ENCODE measurements at places on chromosomes 1 and 21. TPM values are rescaled to one million over a fixed set of nuclear protein-coding genes. Genes with fewer than 3 reads are reported as not detected.

GRCh38 chr1:218480137-218480536 is 135.0 kb downstream of the TGFB2 start:
- DNase-seq, result no peak

- DNase-seq, result no peak
Observed at GRCh38 chr21:40606341-40606740, 240.6 kb downstream of the DSCAM start.

GRCh38 chr1:225343618-225344017 is 84.2 kb downstream of the LBR start:
- no peak for DNase-seq

GRCh38 chr1:89974696-89975470 is 20.0 kb upstream of the ZNF326 start:
- no peak for DNase-seq

DNA sequence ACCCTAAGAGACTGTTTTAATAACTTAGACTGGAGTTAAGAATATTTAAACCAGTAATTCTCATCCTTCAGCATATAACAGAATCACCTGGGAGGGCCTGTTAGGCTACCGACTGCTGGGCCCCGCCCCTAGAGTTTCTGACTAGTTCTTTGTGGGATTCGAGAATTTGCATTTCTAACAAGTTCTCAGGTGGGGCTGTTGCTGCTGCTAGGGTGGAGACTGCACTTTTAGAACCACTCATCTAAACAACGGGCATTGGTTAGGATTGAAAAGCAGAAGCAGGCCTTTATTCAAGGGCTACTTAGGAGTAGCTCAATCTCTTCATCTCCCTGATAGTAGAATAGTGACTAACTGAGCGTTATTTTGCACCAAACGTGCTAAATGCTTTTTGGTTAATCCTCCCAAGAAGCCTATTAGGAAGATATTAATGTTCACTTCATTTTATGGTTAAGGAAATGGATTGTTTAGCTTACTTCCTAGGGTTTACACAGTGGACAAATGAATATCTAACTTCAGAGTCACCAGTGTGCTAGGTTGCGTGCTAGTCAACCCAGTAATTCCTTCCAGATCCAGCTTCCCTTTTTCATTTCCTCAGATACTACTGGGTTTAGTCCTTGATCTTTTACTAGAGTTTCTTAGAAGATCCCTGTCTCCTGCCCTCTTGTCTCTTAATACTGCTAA is 31.1 kb upstream of the UAP1 start:
- DNase-seq, result no peak

GRCh38 chr1:115539736-115540135 is 102.0 kb upstream of the VANGL1 start:
- no peak for DNase-seq

DNA sequence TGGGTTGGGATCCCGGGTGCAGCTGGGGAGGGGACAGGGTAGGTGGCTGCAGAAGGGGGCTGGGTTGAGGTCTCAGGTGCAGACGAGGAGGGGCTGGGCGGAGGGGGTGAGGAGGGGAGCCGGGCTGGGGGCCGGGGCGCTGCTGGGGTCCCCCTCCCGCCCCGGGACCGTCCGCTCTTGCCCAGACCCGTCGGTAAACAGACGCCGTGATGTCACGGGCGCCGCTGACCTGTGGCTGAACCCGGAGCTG is 22.3 kb downstream of the DHRS3 start:
- peak; percentile 94 for DNase-seq

- DNase-seq, result no peak
Observed at GRCh38 chr1:158333405-158334155, 2.2 kb upstream of the CD1B start.

DNA sequence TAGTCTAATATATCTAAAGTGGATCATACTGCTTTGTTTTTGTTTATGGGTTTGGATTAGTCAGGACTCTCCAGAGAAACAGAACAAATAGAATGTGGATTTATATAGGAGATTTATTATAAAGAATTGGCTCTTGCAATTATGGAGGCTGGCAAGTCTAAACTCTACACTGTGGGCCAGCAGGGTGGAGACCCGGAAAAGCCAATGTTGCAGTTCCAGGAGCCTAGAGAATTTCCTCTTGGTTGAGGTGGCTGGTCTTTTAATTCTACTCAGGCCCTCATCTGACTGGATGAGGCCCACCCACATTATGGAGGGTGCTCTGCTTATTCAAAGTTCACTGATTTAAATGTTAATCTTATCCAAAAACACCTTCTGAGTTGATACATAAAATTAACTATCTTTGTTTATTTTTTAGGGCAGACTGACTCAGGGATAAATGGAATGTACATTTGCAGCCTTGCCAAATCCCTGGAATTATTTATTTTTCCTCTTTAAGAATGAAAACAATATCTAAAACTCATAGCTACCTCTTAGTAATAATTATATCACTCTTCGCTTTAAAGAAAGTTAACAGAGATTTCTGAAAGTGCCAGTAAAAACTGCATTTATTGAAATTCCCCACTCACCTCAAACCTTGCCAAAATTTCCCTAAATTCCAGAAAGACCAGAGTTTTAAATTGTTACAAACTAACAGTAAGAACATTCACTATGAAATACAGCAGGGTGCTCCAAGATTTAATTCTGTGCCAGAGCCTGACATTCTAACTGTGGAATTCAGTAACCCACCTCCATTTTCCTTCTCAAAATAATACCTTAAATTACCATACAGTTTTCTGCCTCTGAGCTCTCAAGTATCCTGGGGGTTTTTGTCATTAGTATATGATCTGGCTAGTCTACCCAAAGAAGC is 36.6 kb upstream of the SSX2IP start:
- no peak for DNase-seq

- no peak for DNase-seq
Observed at GRCh38 chr1:101221945-101222429, 14.8 kb upstream of the S1PR1 start.

DNA sequence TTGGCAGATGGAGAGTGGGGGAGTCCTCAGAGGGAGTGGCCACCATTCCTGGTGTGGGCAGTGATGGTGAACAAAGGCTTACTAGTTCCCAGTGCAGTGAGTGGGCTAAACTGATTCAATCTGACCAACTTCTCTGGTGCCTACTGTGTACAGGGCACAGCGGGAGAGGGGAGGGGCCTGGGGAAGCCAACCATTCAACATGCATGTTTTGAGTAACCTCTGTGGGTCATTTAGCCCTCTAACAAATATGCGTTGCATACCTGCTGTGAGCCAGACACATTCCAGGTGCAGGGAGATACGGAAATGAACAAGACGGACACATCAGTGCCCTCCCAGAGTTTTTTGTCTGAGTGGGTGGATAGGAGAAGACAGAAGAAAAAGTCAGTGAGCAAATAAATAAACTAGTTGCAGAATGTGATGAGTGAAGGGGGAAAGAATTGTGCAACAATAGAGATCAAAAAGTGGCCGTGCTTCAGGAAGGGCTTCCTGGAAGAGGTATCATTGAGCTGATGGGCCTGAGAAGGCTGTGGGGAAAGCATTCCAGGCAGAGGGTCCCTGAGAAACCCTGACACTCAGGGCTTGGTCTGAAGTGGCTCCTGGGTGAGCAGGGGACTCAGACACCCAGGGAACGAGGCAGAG is 78.8 kb downstream of the EPHB2 start:
- peak; percentile 31 for DNase-seq

GRCh38 chr1:12448746-12449177 is 169.2 kb downstream of the DHRS3 start:
- no peak for DNase-seq

GRCh38 chr1:12356004-12356890 is 126.4 kb downstream of the VPS13D start:
- no peak for DNase-seq

DNA sequence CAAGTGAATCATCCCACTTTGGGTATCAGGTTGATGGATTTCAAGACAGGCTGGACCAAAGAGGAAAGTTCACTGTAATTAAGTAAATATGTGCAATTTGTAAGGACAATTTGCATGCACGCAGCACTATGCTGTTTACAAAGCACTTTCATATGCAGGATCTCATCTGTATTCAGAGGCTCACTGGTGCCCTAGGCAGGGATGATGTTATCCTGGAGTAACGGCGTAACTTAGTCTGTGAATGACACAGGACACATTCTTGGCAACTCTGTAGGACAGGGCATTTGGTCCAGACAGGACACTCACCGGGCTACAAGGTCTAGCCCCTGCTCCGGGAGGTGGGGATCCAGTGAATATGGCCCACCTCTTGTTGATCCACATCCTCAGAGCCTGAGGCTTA is 365.4 kb upstream of the DUSP10 start:
- no peak for DNase-seq

GRCh38 chr1:183466781-183467180 is 5.5 kb upstream of the SMG7 start:
- DNase-seq, result no peak

DNA sequence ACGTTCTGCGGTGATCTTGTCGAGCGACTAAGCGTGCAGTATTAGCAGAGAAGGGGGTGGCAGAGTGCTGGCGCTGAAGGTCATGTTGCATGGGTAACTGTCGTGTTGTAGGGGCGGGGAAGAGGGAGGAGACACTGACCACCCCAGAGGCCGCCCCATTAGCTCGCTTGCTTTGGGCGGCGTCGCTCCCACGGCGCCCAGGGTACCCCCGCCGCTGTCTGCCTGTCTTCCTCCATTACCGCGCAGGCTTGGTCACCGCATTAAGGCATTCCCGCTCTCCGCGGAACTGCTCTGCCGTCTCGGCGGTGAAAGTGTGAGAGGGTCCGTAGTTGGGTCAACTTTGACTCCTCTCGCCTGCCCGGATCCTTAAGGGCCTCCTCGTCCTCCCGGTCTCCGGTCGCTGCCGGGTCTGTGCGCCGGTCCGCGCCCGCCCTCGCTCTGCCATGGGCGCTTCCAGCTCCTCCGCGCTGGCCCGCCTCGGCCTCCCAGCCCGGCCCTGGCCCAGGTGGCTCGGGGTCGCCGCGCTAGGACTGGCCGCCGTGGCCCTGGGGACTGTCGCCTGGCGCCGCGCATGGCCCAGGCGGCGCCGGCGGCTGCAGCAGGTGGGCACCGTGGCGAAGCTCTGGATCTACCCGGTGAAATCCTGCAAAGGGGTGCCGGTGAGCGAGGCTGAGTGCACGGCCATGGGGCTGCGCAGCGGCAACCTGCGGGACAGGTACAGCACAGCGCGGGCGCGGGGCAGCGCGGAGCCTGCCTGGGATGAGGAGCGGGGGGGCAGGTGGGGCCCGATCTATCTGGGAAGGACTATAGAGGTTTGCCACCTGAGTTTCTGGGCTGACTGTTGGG is at the start of gene MTARC2:
MTARC2 (plus strand) TSS at position 234 of the 846 bp plus-strand sequence; CDS start at position 444, 210 bp downstream.
- peak; percentile 77 for DNase-seq

GRCh38 chr1:58850636-58851035 is 66.8 kb upstream of the JUN start:
- DNase-seq, result no peak

DNA sequence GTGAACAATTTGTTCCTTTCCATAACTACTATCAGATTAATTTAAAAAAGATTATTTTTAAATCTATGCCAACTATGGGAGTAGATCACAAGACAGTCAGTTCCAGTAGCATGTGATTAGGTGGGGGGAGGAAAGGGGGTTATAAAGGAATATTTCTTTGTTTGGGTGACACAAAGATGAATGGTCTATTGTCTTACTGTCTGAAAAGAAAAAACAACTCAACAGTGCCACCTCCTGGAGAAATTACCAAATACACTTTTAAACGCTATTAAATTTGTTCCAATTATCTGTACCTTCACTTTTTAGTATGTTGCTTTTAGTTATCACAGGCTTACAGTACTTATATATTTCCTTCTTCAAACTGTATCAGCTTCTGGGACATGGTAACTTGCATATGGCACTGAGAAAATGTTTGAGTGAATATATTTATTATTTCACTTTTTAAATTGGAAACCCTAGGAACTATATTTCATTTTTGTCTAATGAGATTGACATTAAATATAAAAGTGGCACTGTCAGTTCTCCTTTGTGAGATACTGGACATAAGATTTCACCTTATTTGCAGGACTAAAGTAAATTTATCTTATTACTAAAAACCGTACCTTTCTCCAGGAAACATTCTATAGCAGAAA is 1.7 kb upstream of the SORT1 start:
- peak; percentile 43 for DNase-seq

GRCh38 chr1:184627007-184627341 is 127.7 kb downstream of the EDEM3 start:
- DNase-seq, result no peak

TTC39A gene
- total RNA-seq, result 18.8 TPM

IGSF21 gene
- total RNA-seq, result not detected

ZNF695 gene
- total RNA-seq, result 19.6 TPM

FAM163A gene
- not detected for total RNA-seq

SORT1 gene
- total RNA-seq, result 46.3 TPM

IQCC gene
- total RNA-seq, result 7.6 TPM

CHIA gene
- total RNA-seq, result not detected

RHEX gene
- 75.1 TPM for total RNA-seq

SLAMF9 gene
- not detected for total RNA-seq

CCDC27 gene
- not detected for total RNA-seq

LORICRIN gene
- total RNA-seq, result not detected

DNM3 gene
- 1.3 TPM for total RNA-seq

LINGO4 gene
- not detected for total RNA-seq

NOL9 gene
- total RNA-seq, result 30.4 TPM

Data from Calu3 (cell line).